GM04503 (cell line): ENCODE measurements at places on chromosomes 2 and 18.

GRCh38 chr2:223368481-223368880, 233.7 kb downstream of the SCG2 start:
- no peak for DNase-seq

DNA sequence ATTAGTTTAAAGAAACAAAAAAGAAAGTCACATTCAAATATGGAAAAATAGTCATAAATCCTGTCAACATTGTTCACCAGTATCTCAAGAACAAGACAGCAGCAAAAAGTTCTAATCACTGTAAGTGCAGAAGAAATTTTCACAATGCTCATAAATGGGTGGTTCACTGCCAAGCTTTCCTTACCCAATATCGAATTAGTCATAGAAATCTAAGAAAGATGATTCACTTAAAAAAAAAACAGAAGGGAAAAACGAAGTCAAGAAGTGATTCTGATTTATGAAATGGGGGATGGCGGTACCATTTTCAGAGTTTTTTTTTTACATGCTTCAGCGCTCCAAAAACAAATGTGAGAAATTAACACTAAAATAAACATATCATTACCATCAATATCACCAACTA, 156.7 kb downstream of the EXOC6B start:
- DNase-seq, result peak; percentile 63

- DNase-seq, result no peak
Measured at GRCh38 chr2:203758841-203759689, 52.6 kb downstream of the CD28 start.

DNA sequence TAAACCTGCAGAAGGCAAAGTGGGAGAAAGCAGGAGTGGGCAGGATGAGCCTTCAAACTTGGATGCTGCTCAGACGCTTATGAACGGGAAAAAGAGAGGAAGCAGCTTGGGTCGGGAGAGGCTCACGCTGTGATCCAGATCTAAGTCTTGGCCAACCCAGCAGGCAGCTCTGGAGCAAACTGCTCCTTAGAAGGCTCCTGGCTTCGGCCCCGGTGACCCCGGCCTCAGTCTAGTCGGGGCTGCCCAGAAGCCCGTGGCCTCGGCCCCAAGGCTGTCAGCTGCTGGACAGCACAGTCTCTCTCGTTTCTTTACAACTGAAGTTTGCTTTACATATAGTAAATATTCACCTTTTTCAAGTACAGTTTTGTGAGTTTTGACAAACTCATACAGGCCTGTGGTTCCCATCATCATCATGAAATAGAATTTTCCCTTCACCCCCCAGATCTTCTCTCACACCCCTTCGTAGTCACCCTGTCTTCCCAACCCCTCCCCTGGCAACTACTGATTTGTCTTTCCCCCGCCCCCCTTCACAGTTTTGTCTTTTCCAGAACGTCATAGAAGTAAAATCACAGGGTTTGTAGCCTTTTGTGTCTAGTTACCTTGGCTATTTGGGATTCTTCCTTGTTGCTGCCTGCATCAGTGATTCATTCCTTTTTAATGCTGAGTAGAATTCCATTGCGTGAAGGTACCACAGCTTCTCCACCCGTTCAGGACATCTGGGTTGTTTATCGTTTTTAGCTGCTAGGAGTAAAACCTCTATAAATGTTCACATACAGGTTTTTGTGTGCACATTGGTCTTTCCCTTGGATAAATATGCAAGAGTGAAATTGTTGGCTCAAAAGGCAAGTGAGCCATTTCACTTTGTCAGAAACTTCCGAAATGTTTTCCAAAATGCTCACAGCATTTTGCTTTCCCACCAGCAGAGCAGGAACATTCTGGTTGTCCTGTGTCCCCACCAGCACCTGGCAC, 35.1 kb downstream of the MYO7B start:
- DNase-seq, result no peak

- DNase-seq, result no peak
Measured at GRCh38 chr2:105788670-105789290, 44.1 kb downstream of the NCK2 start.
